ENCODE measurements at places on chromosomes 4 and X. TPM values are rescaled to one million over a fixed set of nuclear protein-coding genes. Genes with fewer than 3 reads are reported as not detected.

DNA sequence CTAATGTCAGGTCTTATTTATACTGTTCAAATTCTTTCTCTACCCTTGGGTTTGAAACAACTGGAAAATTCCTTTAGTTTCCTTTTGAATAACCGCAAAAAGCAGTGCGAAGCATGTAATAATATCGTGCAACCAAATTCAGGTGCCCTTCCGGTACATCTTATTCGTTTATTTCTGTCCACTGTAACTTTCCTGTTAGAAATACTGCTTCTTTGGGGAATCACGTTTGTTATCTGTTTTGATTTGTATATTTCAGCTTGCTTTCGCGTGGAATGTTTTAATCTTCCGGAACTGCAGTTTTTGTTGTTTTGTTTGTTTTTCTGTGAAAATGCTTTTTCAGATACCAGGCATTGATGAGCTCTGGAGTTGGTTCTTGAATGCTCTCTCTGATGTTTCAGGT lies 85.7 kb upstream of the HPRT1 start:
- peaks cover 18% of the 10 kb centered on the region for H3K4me1 ChIP-seq
- H3K27me3 ChIP-seq: no peaks in the 10 kb centered on the region
- H3K36me3 ChIP-seq: no peaks in the 10 kb centered on the region
- DNase-seq: no peak
- H3K27ac ChIP-seq: peak overlapping the region; percentile 80
- H3K4me3 ChIP-seq: peak overlapping the region; percentile 70

The CA5B gene
- 24.6 TPM for total RNA-seq

The IL21 gene
- not detected for total RNA-seq

The RPS6KA6 gene
- total RNA-seq: 2.7 TPM

DNA sequence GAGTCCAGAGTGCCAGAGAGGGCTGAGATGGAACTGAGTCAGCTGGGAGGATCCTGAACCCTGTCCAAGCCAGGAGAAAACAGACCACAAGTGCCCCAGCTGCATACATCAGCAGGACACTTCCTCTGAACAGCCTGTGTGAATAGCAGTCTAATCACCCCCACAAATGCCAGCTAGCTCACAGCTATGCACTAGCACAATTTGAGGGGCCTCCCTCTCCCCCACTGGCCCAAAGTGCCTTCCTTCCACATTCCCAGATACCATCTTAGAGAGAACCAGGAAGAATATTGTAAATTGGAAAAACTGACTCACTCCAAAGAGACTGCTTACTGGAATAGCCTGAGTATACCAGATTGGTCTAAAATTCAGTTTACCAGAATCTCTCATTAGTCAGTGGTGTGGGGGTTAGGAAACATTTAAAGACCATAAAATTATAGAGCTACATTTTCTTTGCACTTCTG lies 292.6 kb upstream of the KLF3 start:
- peaks cover 22% of the 10 kb centered on the region for H3K4me1 ChIP-seq
- H3K36me3 ChIP-seq: no peaks in the 10 kb centered on the region
- no peak overlapping the region for H3K4me3 ChIP-seq
- no peak overlapping the region for H3K27ac ChIP-seq
- DNase-seq: no peak

GRCh38 chrX:86133761-86134160 lies 14.5 kb upstream of the DACH2 start:
- H3K27me3 ChIP-seq: no peaks in the 10 kb centered on the region
- DNase-seq: no peak
- H3K4me3 ChIP-seq: no peak overlapping the region
- H3K4me1 ChIP-seq: no peaks in the 10 kb centered on the region
- no peak overlapping the region for H3K27ac ChIP-seq

DNA sequence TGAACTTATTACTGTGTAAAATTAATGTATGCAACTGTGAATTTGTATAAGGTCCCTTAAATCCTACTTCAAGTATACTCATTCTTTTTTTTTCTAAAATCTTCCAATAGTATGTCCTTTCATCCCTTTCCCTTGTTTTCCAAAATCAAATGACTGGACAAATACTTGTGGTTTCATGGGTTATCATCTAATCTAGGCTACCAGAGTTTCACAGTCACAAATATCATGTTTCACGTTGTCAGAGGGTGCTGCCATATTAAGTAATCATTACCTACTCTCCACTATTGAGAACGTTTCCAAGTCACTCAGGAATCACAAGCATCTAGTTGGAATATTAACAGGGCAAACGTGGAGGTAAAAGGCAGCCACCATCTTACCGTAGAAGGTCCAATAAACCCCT lies 1235.0 kb upstream of the TENM3 start:
- no peaks in the 10 kb centered on the region for H3K27me3 ChIP-seq
- H3K4me1 ChIP-seq: peaks cover 10% of the 10 kb centered on the region
- no peak for DNase-seq
- H3K4me3 ChIP-seq: no peak overlapping the region
- H3K27ac ChIP-seq: no peak overlapping the region

The FAM241A gene
- 3.4 TPM for total RNA-seq

DNA sequence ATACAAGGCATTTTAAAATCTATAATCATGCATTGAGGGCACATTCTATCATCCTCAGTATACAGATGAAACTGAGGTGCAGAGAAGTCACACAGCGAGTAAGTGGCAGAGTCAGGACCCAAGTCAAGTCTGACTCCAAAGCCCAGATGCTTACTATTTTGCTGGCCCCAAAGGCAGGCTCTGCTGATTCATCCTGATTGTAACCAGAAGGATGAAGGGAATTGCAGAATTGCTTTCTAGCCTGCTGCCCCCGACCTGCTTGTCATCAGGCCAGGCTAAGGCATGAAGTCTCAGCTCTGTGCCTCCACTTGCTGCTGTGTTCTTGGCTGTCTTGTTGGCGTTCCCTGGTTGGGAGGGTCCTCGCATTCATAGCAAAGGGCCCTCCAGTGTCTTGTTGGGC lies 62.7 kb downstream of the SLC9A6 start:
- peak overlapping the region; percentile 50 for H3K27ac ChIP-seq
- no peak for DNase-seq
- peaks cover 5% of the 10 kb centered on the region for H3K4me1 ChIP-seq
- H3K36me3 ChIP-seq: no peaks in the 10 kb centered on the region

The PTCHD1 gene
- total RNA-seq: 3.4 TPM

DNA sequence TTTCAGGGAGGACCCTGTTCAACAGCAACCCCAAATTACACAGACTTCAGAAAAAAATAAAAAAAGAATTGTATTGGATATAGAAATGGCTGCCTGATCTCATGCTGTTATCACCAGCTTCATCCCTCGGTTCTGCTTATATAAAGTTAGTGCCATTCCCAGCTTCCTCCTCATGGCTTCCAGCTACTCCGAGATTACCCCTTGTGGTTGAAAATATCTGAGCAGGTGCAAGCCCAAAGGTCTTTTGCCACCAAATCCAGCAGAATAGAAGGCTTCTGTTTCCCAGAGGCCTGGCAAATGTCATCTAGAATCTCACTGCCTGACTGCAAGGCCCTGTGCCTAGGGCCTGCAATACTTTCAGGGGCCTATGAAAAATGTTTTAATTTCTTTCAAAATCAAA lies 13.8 kb upstream of the HPGDS start:
- no peaks in the 10 kb centered on the region for H3K4me1 ChIP-seq
- no peak overlapping the region for H3K4me3 ChIP-seq
- no peaks in the 10 kb centered on the region for H3K27me3 ChIP-seq
- no peaks in the 10 kb centered on the region for H3K36me3 ChIP-seq

The MED14 gene
- 36.3 TPM for total RNA-seq

- no peaks in the 10 kb centered on the region for H3K27me3 ChIP-seq
- no peaks in the 10 kb centered on the region for H3K4me1 ChIP-seq
- peaks cover 19% of the 10 kb centered on the region for H3K36me3 ChIP-seq
- no peak overlapping the region for H3K27ac ChIP-seq
- no peak for DNase-seq
Observed at GRCh38 chr4:168398589-168398988, 80.0 kb upstream of the DDX60 start.

DNA sequence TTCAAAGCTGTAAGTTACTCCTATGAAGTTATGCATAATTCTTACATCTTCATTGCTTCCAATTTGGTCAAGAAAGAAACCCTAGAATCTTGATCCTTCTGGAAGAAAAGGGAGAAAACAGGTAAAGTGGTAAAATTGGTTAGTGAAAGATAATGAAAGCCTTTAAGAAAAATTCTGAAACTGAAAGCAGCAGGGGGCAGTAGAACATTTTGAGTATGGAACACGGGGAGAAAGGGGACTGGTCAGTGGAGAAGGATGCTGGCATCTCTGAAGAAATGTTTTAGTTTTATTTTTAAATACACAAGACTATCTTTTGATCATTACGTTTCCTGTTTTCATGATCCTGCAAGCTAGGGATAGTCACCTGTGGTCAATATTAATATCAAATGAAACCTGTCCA lies 54.3 kb downstream of the SLIT2 start:
- no peak for DNase-seq
- H3K27me3 ChIP-seq: no peaks in the 10 kb centered on the region

Data from vagina (tissue), 2 donors.